ENCODE measurements at places on chromosomes 12 and 14.

GRCh38 chr12:96186607-96187301, 7.4 kb upstream of the ELK3 start:
- no peak for DNase-seq

GRCh38 chr14:104396682-104397470, 182.7 kb upstream of the C14orf180 start:
- no peak for DNase-seq

DNA sequence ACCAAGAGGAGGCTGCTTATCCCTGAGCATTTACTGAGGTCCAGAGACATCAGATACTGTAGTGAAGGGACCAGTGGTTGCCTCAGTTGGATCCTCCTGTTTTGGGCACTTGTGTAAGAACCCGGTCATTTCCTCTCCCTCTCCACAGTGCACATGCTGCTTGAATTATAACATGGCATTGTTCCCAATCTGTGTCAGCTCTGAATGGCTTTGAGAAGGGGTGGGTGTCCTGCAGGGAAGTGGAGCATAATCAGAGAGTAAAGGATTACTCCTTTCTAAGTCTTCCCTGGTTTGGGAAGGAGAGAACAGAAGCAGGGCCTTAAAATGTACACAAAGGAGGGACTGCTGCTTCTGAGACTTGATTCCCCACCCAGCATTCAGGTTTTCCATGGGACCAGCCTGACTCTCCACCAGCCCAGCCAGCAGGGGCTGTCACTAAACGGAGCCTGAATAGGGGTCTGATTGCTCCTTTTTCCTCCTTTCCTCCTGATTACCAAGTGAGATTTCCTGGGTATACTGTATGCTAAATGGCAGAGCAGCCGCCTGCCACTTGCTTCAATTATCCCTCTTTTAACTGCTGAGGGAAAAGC, 78.4 kb downstream of the NRXN3 start:
- DNase-seq, result no peak

GRCh38 chr14:86038387-86039042, 508.6 kb downstream of the FLRT2 start:
- peak; percentile 12 for DNase-seq

- DNase-seq, result no peak
Measured at GRCh38 chr14:100389497-100390104, 66.5 kb downstream of the SLC25A47 start.

- DNase-seq, result no peak
Measured at GRCh38 chr12:54956322-54956721, 28.2 kb downstream of the TESPA1 start.

- no peak for DNase-seq
Measured at GRCh38 chr14:102868956-102869547, 53.4 kb upstream of the AMN start.

GRCh38 chr12:91954326-91954725, 191.3 kb downstream of the BTG1 start:
- DNase-seq, result no peak

GRCh38 chr12:109098651-109099050, 1.3 kb downstream of the UNG start:
- no peak for DNase-seq

GRCh38 chr12:123923038-123923437, 49.6 kb downstream of the CCDC92 start:
- no peak for DNase-seq

GRCh38 chr12:123250471-123251383, 17.5 kb downstream of the MTRFR start:
- no peak for DNase-seq

- DNase-seq, result no peak
Measured at GRCh38 chr12:182381-182892, 31.5 kb downstream of the SLC6A12 start.

- no peak for DNase-seq
Measured at GRCh38 chr12:23169696-23170013, 544.7 kb downstream of the ETNK1 start.

DNA sequence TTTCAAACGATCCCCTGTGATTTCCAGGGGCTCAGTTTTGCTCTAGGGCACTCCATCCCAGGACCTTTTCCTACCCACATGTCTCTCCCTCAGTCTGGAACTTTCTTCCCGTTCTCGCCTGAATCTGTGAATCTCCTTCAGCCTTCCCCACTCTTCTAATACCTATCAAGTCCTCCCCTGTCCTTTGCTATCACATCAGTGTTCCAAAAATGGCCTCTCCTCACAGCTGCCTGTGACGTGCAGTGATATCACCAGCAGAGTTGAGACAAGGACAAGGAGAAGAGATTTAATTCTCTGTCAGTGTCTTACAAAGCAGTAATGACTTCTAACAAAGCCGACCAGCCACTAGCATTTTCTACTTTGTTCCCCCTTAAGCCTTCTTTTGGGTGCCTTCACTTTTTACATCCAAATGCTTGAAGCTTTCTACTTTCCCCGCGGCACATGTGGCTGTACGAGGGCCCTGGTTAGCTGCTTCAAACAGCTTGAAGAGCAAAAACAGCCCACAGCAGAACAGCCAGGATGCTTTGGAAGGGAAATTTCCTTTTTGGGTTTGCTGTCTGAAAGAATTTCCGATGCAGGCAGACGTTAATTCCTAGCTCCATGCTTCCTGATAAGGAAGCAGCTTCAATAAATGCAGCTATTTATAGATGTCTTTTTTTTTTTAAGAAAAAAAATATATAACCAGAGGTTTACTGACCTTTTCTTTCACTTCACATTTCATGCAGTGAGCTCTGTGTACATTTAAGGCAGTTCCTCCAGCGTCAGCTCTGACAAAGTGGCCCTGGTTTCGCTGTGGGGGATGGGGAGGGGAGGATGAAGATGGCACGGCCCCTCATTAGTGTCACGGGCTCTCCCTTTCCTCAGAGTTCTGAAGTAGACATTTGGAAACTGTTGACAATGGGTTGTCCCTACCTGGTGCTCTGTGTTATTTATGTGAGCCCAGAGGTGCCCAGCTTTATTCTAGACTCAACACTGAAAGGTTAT, 109.3 kb downstream of the ETV6 start:
- no peak for DNase-seq

DNA sequence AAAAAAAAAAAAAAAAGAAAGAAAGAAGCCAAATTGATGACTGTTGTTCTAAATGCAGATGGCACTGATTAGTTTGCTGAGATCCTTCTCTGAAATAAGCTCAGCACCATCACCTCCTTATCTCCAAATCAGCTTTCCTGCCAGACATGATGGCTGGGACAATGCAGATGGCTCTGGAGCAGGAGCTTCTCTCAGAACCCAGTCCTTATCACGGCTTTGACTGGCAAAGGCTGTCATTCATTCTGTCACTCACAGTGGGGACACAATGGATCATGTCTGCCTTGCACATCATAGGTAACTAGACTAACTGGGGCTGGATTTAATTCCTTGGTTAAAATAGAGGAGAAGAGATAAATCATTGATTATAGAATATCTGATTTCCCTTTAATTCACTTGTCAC, 146.3 kb downstream of the PDZRN4 start:
- no peak for DNase-seq

- DNase-seq, result no peak
Measured at GRCh38 chr12:123149501-123150274, 1.2 kb downstream of the PITPNM2 start.

- DNase-seq, result peak; percentile 39
Measured at GRCh38 chr14:103057372-103058163, at the start of gene CDC42BPB. Gene CDC42BPB, minus strand, starts transcription at chr14:103057549. Its CDS starts 376 bp downstream, at chr14:103057173.

GRCh38 chr12:48029491-48030172, 25.4 kb upstream of the COL2A1 start:
- no peak for DNase-seq

- no peak for DNase-seq
Measured at GRCh38 chr14:99322731-99323599, 51.0 kb upstream of the BCL11B start.

- no peak for DNase-seq
Measured at GRCh38 chr14:49139593-49139992, 446.6 kb downstream of the RPS29 start.

GRCh38 chr12:26938701-26939062, 412 bp downstream of the FGFR1OP2 start:
- no peak for DNase-seq

- no peak for DNase-seq
Measured at GRCh38 chr14:70019695-70020094, 140.5 kb downstream of the SMOC1 start.

DNA sequence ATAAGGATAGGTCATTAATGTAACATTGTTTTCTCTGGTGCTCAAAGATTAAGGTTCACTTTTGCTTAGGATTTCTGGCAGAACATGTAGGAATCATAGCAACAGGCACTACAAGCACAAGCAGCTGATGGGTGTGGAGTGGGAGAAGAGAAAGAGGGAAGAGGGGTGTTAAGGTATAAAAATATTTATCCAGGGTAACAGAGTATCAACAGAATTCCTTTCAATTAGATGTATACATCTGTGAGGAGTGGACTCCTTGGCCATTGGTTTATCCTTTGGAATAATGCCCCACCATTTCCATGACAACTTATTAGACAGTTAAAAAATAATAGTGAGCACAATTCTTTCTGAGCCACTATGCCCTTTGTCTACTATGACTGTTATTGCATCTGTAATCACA, 388.3 kb upstream of the DDHD1 start:
- no peak for DNase-seq

- no peak for DNase-seq
Measured at GRCh38 chr12:122886161-122886560, 9.8 kb downstream of the VPS37B start.

- no peak for DNase-seq
Measured at GRCh38 chr14:92693998-92694795, 54.2 kb downstream of the LGMN start.

GRCh38 chr12:131448254-131448795, 262.6 kb upstream of the SFSWAP start:
- no peak for DNase-seq

DNA sequence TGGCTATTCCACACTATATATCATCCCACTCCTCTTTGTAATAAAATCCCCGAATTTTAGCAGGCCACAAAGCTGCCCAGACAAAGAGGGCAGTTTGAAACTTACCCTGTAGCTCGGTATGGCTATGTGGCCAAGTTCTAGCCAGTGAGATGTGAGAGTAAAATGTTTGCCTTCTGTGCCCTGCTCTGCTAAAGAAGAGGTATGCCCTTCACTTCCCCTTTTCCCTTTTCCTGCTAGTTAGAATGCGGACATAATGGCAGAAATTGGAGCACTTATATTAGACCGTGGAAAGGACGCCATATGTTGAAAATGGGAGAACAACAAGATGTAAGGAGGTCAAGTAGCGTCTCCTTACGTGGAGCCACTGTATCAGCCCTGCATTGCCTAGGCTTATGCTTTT, 11.5 kb upstream of the CCDC91 start:
- DNase-seq, result no peak

GRCh38 chr14:87916103-87916885, 76.7 kb downstream of the GALC start:
- DNase-seq, result no peak

DNA sequence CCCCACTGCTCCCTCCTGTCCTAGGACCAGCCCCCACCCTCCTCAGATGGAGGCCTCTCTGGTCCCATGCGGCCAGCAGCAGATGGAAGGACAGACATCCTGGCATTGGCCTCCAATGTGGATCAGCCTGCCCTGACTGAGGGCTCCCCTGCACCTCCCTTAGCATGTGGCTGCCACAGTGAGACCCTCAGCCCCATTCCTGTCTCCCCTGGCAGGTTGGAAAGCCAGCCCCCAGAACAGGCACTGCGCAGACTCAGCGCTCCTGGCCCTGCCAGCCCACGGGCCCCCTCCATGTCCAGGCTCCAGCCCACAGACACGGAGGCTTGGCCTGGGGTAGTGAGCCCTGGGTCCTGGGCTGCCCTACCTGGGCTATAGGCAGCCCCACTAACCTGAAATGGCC, 47.2 kb upstream of the DIO3 start:
- DNase-seq, result no peak
